ENCODE measurements at places on chromosomes 5 and 9. TPM values are rescaled to one million over a fixed set of nuclear protein-coding genes. Genes with fewer than 3 reads are reported as not detected.

- DNase-seq: no peak
Observed at GRCh38 chr5:177600508-177601018, 631 bp downstream of the B4GALT7 start.

GRCh38 chr9:37453827-37454226, 11.4 kb downstream of the ZBTB5 start:
- DNase-seq: no peak

- no peak for DNase-seq
Observed at GRCh38 chr5:118921866-118922265, 66.5 kb downstream of the DTWD2 start.

- no peak for DNase-seq
Observed at GRCh38 chr9:31590091-31590490, 794.4 kb upstream of the ACO1 start.

The IFNA13 gene
- total RNA-seq: not detected

The MUSK gene
- total RNA-seq: 10.1 TPM
